ENCODE measurements at places on chromosomes 2 and 18.

- DNase-seq = no peak
These were observed 30.1 kb downstream of the CD8B start for GRCh38 chr2:86831537-86831936.

DNA sequence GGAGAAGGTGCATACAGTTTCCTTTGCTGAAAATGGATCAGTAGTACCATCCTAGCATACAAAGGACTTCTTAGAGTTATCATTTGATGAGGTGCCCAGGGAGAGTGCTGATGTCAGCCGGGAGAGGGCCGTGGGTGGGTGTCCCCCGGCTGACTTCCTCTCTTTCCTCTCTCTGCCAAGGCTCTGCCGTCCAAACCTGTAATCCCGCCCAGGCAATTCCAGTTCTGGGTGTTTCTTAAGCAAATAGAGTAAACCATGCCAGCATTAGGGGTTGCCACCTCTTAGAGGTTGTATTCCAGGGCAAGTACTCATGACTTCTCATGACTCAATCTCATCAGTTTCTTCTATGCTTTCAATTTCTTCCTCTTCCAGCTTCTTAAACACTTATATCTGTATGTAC is 117.2 kb downstream of the GATA6 start:
- DNase-seq = no peak

DNA sequence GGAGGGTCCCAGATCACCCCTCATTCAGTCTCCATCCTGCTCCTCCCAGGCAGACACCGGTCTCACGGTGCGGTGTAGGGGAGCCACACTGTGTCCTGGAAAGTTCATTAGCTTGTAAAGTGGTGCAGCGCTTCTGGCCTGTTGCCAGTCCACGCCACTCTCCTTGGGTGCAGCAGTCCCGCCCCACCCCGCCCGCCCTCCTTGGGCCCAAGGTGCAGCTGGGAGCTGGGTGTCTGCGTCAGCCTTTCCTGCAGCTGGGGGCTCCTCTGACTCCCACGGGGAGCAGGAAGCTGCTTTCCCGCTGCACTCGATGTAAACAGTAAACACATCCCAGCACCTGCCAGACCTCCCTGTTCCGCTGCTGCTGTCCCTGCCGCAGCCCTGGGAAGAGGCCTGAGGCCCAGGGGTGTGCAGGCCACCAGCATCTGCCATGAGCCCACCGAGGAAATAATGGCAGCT is 53.8 kb upstream of the ASB18 start:
- DNase-seq = no peak

DNA sequence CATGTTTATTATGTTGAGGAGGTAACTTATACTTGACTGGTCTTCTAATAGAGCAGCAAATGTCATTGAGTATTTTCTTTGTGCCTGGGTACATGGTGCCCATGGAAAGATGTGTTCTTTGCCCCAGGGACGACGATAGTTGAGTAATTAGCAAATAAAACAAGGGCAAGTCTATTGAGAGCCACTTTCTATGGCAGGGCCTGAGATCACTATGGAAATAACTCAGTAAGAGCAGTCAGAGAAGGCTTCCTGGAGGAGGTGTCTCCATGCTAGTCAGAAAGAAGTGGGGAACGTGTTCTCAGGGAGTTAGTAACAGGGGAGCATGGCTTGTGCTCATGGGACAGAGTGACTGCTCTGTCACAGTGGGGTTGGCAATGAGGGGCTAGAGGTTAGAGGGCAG is 28.6 kb downstream of the CTIF start:
- no peak for DNase-seq

- no peak for DNase-seq
These were observed 346.1 kb downstream of the RND3 start for GRCh38 chr2:150141226-150142001.

GRCh38 chr2:42421601-42422239 is 60.7 kb upstream of the COX7A2L start:
- DNase-seq = no peak

DNA sequence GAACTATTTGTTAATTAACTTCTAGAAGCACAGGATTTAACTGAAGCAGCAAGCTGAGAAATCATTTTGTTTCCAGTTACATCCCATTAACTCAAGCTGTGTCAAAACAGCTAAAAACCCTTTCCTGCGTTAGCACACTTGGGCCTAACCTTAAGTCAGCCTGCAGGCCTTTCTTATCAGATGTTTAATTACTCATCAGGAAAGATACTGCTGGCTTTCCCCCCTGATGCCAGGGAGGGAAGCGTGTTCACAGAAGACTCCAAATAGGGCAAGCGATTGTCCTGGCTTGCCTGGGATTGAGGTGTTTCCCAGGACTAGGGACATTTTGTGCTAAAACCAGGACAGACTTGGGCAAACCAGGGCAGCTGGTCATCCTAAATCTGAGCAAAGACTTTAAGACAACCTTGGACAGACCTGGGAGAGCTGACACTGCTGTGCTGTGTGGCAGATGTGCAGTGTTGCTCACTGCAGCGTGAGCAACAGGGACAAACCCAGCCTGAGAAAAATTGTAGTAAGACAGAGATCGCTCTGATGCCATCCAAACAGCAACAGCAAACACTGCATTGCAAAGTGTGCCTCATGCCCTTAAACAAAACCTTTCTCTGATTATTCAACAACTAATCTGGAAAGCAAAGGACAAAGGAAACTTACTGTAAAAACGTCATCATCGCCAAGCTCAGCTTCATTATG is 100.9 kb downstream of the SPRED2 start:
- DNase-seq = no peak

- DNase-seq = peak; percentile 68
These were observed 23.3 kb downstream of the EDAR start for GRCh38 chr2:108965540-108966289.

DNA sequence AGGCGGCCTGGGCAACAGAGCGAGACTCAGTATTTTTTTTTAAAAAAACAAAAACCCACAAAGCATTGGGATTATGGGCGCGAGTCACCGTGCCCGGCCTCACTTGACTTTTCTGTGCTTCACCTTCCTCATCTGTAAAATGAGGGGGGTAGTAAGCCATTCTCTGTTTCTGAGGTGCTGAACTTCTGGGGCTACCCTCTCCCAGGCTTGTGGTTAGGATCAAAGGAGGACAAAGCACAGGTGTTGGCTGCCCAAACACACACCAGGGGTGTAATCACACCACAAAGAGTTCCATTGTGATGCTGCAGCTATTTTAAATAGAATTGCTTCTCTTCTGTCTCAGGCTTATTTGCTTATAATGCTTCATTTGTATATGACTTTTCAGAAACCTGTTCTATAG is 35.8 kb upstream of the INHBB start:
- DNase-seq = no peak

DNA sequence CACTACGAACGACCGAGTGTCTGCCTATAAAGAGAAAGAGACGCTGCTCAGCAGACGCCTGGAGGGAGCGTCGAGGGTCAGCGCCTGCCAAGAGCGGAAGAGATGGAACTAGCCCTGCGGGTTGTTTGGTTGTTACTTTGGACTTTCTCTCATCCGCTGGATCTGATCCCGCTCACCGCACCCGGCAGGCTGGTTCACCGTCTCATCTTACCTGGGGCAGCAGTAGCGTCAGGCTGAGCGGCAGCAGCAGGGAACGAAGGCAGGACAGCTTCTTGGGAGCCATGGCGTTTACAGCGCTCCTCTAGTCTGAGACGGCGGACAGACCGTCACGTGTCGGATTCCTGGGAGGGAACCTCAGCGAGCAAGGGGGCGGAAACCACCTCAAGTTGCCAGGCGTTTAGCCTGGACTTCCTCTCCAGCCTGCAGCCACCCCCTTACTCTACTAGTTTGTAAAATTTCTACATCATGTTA is 1.9 kb downstream of the GLB1L start:
- no peak for DNase-seq

DNA sequence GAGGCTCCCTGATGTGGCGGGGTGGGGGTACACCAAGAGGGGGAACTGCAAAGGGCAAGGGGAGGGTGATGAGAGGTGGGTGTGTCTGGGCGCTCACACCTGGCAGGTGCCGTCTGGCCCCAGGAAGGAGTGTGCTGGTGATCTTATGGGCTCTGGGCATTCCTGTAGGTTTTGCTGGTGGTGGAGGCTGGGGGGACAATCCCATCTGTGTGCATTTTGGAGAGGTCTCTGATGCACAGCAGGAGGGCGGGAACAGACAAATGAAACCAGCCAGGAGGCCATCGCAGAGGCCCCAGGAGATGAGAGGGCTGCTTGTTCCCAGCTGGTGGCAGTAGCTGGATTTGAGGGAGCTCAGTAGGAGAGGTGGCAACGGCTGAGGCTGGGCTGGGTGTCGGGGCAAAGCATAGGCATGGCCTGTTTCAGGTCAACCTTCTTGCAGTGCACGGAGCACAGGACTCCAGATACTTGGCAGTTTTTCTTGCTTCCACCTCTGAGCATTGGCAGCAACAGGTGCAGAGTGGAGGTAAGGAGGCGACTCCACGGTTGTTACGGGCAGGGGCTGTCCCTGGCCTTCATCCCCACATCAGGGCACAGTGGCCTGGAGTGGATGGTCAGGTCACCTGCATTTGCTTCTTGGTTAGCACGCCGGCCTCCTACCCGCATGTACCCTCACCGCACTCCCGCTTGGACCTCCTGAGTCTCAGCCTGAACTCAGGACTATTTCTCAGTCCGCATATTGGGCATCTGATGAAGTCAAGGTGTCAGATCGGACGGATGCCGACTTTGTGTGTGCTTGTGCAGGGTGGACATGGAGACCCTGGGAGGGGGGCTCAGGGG is 194.2 kb upstream of the HDAC4 start:
- no peak for DNase-seq

GRCh38 chr2:219484343-219485200 is 14.1 kb upstream of the GMPPA start:
- DNase-seq = no peak

- DNase-seq = no peak
These were observed 18.8 kb upstream of the CD207 start for GRCh38 chr2:70854411-70854810.

DNA sequence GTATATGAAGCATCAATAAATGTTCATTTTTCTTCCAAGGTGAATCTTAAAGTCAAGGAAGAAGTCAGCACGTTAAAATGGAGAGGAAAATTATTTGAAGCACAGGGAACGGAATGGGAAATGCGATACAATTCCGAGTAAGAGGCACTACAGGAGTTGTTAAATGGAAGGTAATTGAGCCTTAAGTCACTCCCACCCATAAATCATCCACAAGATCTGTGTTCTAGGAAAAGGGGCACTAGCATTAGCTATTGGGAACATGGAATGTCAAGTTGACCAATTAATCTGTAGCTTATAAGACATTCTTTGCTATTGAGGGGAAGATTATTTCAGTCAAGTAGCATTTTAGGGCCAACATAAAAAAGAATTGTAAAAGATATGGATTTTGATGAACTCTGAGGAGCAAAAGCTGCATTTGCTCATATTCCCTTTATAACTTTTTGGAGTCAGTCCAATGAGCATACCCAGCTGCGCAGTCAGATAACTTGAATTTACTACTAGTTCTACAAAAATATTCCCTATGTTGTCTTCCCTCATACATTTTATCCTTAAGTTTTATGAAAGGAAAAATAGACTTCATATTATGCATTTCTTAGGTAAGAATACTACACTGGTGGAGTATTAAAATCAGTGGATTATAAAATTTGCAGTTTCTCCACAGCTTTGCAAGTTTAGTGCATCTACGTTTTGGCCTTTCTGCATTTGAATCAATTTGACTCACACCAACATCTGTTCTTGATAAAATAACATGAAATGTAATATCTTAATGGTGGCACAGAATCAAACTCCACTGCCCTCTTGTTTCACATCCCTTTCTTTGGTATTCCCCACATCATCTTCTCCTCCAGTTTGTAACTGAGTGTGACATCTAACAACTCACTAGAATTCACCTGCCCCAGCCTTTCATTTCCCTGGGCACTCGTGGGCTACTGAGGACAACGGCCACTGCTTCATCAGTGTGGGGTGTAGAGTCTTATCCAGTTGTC is 95.6 kb downstream of the SP3 start:
- no peak for DNase-seq

DNA sequence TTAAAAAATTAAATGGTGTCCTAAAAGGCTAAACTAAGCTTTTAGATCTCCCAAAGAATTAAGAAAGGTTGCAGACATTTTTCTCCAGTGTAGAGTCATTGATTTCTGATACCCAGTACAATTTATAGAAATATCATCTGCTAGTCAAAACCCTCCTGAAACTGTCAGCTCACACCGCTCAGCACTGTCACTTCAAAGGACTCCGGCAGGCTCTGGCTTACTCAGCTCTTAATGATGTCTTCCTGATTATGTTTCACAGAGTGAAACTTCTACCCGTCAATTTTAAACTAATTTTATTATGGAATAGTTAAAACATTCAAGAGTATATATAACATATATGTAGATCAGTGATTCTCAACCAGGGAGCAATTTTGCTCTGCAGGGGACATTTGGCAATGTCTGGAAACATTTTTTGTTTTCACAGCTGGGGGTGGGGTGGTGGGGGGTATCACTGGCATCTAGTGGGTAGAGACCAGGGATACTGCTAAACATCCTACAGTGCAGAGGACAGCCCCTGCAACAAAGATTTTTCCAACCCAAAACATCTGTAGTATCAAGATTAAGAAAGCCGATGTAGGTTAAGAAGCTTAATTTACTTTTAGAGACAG is 31.6 kb downstream of the CDK15 start:
- DNase-seq = no peak

- no peak for DNase-seq
These were observed 115.3 kb downstream of the DOCK10 start for GRCh38 chr2:224927011-224927410.

GRCh38 chr2:157871415-157871814 is 4.7 kb downstream of the ACVR1 start:
- no peak for DNase-seq

DNA sequence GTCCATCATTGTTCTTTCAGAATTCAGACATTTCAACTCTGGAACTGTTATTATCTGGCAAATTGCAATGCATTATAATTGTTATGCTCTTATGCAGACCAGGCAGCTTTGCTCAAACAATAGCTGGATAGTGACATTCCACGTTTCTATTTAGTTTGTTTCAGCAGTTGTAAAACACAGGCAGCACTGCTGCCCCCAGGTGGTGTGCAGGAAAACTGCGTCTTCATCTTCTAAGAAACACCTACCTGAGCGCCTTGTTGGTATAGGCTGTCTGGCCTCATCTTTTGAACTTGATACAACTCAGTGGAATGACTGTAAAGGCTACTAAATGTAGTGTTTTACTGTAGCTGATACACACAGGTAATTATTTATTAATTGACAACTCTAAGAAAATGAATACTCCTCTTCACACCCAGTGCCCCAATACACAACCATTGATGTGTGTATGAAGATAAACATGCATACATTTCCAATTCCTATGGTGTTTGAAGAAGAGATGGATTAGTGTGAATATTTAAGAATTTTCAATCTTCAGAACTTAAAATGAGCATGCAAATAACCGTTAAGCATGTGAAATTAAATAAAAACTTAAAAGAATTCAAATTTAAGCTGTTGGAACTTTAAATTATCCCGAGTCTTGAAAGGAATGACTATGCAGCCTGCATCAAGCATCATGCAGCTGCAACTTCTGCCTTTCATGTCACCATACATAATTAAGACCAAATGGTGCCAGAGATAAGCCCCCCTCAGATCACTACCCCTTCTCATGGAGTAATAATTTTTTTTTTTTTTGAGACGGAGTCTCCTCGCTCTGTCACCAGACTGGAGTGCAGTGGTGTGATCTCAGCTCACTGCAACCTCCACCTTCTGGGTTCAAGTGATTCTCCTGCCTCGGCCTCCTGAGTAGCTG is 85.6 kb downstream of the CD8B2 start:
- no peak for DNase-seq

Data from CD8-positive, alpha-beta T cell (primary cell).